Activated CD8-positive, alpha-beta memory T cell treated with anti-CD3 and anti-CD28 coated beads for 1 hour (primary cell): ENCODE measurements at places on chromosomes 7 and 10.

DNA sequence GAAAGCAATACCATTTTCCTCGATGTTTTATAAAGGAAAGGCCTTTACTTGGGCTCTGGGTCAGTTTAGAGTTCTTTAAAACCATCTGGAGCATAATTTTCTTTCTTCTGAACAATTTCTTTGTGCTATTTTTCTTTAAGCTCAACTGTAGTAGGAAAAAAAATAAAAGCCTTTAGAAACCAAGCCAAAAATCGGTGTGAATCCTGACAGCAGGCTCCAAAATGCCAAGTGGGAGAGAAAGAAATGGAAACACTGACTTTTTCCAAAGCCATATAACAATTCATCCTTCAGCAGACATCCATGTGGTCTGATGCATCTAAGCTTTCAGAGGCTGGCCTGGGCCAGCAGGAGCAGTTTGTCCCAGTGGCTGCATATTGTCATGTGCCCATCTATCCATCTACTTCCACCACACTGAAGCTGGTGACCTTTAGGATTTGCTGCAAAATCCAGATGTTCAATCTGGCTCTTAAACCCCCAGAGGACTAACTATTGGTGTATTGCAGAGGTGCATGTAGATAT is 23.0 kb upstream of the ITPRID1 start:
- DNase-seq = no peak

DNA sequence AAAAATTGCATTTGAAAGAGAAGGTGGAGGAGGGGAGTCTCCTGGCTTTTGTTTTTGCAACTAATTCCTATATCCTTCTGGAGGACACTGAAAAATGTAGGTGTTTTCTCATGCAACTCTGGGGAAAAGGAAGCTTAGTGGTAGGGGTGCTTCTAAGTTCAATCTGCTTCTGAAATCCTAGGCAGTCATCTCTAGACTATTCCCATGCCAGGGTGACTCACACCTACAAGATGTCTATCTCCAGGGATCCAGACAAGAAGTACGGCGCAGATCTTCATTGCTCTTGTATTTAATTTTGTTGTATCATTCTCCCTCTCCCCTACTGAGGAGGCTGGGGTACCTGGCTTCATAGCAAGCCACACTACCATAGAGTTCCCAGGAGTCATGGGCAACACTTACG is 258.8 kb downstream of the PHF14 start:
- DNase-seq = no peak

GRCh38 chr7:84177758-84178412 is 16.7 kb downstream of the SEMA3A start:
- DNase-seq = no peak

- no peak for DNase-seq
These were observed 54.9 kb upstream of the TMEM273 start for GRCh38 chr10:49243139-49243538.

DNA sequence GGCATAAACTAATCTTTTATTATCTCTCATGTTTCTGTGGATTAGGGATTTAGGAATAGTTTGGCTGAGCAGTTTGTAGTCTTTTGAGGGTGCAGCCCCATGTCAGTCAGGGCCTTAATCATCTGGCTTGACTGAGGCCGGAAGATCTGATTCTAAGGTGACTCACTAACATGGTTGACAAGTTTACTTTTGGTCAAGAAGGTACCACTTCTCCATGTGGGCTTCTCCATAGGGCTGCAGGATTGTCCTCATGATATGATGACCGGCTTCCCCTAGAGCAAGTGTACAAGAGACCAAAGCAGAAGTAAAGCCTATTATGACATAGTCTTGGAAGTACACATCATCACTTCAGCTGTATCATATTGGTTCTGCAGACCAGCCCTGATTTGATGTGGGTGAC is 45.9 kb upstream of the OIT3 start:
- DNase-seq = no peak

- no peak for DNase-seq
These were observed 43.7 kb downstream of the OSBPL3 start for GRCh38 chr7:24936121-24936824.

- DNase-seq = no peak
These were observed 115.2 kb upstream of the CDK1 start for GRCh38 chr10:60662917-60663614.

GRCh38 chr10:58806970-58807628 is 294.4 kb downstream of the BICC1 start:
- DNase-seq = no peak

GRCh38 chr10:36421992-36422391 is 703.4 kb upstream of the ANKRD30A start:
- DNase-seq = no peak

DNA sequence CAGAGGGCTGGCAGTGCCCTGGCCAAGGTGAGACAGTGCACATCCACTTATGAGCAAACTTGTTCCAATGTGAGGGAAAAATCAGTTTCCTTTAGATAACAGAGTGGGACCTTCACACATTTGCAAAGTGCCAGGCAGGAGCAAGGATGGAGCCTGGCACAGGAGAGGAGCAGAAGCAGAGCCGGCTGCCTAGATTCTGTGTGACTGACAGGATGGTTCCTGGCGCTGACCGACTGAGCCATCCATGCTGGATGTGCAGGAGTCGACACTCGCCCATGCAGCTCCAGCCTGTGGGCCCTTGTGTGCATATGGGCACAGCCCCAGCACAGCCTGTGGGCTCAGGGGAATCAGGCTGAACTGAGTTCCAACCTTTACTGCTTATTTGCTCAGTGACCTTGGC is 346.5 kb downstream of the GRID1 start:
- no peak for DNase-seq

- DNase-seq = no peak
These were observed 58.8 kb downstream of the CAV1 start for GRCh38 chr7:116583653-116584052.

- DNase-seq = no peak
These were observed 755.2 kb upstream of the SORCS1 start for GRCh38 chr10:107919626-107920235.

GRCh38 chr7:6259257-6259656 is 13.2 kb downstream of the CYTH3 start:
- DNase-seq = no peak

DNA sequence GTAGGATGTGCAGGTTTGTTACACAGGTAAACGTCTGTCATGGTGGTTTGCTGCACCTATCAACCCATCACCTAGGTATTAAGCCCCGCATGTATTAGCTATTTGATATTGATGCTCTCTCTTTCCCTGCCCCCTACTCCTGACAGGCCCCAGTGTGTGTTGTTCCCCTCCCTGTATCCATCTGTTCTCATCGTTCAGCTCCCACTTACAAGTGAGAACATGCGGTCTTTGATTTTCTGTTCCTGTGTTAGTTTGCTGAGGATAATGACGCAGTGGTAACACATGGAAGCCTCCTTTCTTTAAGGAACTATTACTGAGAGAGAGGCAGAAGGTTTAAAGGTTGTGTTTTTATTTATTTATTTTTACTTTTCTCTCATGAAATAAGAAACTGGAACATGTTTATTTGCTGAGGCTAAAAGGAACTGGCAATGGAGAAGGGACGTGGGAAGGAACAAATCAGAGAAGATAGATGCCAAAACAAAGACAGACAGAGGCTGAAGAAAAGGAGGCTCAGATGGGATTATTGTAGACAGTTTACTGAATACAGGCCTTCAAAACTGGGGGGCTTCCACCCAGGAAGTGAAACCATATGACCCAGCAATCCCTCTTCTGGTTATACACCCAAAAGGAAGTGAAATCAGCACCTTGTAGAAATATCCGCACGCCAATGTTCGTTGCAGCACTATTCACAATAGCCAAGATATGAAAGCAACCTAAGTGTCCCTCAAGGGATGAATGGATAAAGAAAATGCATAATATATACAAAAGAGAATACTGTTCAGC is 556.3 kb downstream of the GRM8 start:
- no peak for DNase-seq

DNA sequence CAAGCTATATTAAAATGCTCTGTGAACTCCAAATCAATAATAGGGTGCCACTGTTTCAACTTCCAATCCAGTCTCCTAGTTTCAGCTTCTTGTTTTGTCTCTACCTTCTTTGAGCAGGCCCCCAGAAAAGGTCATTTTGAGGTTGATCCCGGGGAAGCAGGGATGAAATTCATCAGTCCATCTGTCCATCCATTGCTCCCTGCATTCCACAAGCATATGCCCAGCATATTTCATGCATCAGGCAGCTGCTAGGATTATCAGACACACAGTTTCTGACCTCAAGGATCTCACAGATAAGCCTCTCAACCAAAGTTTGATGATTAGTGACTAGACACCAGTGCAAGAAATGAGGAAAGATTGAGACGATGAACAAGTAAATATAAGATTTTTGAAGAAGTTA is 186.6 kb upstream of the PDE1C start:
- DNase-seq = no peak

DNA sequence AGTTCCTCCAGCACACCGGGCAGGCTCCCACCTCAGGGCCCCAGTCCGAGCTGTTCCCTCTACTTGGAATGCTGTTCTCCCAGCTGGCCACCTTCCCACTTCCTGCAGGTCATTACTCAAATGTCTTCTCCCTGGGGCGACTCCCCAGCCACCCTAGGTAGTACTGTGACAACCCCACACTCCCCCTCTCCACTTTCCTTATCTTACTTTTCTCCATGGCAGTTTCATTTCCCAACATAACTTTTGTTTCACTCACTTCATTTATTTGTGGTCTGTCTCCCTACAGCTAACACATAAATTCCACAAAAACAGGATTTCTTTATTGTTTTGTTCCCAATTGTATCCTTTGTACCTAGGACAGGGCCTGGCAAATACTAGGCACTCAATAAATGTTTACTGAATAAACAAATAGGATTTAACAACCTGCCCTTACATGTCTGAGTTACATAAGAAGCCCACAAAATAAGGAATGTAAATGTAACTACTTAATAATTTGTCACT is 76.5 kb downstream of the JAZF1 start:
- no peak for DNase-seq

GRCh38 chr7:41024126-41024525 is 678.8 kb downstream of the INHBA start:
- DNase-seq = no peak

GRCh38 chr10:99676895-99677294 is 17.6 kb downstream of the ENTPD7 start:
- DNase-seq = no peak

- DNase-seq = peak; percentile 34
These were observed 23.3 kb downstream of the YAE1 start for GRCh38 chr7:39589323-39590111.

GRCh38 chr7:39647816-39648215 is 24.4 kb downstream of the RALA start:
- DNase-seq = no peak

GRCh38 chr10:47289921-47290320 is 10.1 kb upstream of the GDF10 start:
- no peak for DNase-seq

GRCh38 chr7:53209129-53209528 is 173.7 kb downstream of the POM121L12 start:
- no peak for DNase-seq

DNA sequence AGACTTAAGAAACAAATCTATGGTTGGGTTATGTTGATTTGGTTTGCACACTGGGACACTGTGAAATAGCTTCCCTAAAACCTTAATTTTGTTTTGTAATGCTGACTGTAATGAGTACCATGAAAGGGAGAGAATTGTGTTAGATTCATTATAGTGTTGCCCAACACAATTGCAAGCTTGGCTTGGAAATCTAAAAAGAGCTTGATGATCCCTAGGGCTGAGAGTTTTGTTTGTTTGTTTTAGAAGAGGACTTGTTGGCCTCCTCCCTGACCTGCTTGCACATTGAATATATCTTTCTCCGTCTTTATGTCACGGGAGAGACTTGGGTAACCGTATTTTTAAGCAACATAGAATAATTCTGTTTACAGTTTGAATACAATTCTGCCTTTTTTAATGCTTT is 410.1 kb downstream of the ARL4A start:
- no peak for DNase-seq

- DNase-seq = no peak
These were observed at the start of gene PLCE1 for GRCh38 chr10:93993782-93994437. Gene PLCE1, plus strand, starts transcription at chr10:93993931. Its CDS starts 37,116 bp downstream, at chr10:94031047.

DNA sequence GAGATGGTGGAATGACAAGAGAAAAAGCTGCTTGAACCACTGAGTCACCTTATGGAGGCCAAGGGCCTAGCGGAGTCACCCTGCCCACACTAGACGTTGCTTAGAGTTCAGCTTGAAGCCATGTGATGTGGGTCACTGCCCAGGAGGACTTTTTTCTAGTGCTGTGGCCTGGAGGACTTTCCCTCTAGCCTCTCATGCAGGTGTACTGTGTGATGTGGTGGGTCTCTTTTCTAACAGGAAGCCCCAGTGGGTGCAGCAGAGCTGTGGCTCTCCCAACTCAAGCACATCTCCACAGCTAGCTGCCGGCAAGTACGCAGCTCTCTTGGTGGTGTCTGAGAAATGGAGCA is 13.6 kb downstream of the POR start:
- no peak for DNase-seq

DNA sequence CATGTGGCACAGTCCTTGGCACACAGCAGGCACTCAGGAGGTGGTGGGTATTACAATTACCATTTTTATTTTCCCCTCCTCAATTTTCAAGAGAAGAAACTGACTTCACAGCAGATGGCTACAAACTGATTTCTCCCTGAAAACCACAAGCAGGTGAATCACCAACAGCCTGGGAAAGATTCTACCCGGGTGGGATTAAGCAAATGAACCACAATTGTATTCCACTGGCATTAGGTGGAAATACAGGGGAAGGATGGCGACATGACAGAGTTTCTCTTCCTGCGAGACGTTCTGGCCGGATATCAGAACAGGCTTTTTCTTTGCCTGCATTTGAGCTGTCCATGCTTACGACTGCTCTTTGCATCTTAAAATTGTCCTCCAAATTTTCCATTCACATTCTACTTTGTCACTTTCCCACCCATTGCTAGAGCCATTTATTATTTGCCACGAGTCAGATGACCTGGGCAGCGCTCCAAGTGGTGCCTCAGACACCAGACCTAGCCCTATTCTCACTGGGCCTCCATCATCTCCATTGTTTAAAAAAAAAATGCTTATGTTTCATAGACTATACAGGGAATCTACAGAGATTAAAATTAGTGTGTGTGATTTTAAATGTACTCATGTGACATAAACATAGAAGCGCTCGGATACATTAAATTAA is 4.6 kb downstream of the DENND11 start:
- DNase-seq = no peak

GRCh38 chr10:1365540-1366321 is 309.5 kb downstream of the WDR37 start:
- DNase-seq = no peak

DNA sequence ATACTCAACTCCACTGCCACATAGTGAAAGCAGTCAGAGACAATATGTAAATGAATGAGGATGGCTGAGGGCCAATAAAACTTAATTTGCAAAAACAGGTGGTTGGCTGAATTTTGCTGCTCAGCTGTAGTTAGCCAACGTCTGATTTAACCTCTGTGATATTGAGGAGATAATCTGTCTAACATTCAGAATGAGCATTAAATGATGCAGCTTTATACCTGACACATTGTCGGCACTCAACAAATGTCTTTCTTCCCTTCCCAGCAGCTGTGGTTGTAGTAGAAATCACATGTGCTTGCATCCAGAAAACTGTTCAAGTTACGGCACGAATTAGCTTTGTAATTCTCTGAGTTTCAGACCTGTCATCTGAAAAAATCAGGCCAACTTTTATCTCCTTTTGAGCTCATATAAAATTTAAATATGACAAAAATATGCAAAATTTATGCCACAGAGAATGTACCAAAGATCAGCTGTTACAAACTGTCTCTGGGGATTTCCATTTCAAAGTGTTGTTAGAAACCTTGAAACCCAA is 1239.7 kb downstream of the GATA3 start:
- no peak for DNase-seq

- no peak for DNase-seq
These were observed 13.0 kb upstream of the TES start for GRCh38 chr7:116197360-116197759.

- DNase-seq = no peak
These were observed 128.5 kb upstream of the PFKP start for GRCh38 chr10:2938869-2939268.

GRCh38 chr7:2521341-2521745 is 1.8 kb downstream of the LFNG start:
- no peak for DNase-seq
